CD4-positive, alpha-beta T cell (primary cell): ENCODE measurements at places on chromosomes 16 and 17. TPM values are rescaled to one million over a fixed set of nuclear protein-coding genes. Genes with fewer than 3 reads are reported as not detected.
A peak's percentile ranks its signal among the peaks of the same experiment; 100 is the strongest.

Gene SCARF1
- total RNA-seq, result 0.41 TPM

DNA sequence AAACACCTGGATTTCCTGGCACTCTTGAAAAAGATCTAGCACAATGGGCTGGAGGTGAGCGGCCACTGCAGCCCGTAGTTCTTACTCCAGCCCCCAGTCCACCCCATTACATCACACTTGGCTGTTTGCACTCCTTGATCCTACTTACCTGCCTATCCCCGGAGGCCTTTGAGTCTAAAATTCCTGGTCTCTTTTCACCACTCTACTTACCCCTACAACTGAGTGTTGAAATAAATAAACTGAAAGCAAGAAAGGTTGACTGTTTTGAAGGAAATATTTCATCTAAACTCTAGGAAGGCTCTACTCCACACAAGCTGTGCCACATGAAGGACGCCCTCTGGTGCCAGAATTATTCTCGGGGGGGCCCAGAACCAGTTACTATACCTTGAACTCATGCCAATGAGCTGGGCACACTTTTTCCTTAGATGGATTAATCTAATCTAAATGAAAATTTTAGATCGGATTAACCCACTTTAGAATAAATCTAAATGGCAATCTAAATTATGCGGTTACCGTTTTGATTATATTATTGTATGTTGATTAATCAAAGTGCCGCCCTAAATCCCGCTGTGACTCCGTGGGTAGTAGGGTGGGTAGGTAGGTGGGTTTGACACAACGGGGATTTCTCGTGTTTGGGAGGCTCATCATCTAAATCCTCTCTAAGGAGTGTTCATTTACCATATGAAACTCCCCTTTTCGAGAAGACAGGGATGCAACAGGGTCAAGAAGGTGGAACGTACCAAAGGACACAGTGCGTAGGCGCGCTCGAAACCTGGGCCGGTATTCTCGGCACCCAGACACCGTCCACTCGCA lies 651 bp upstream of the EIF1 start:
- DNase-seq, result peak; percentile 49

Gene VTN
- total RNA-seq, result 0.17 TPM

DNA sequence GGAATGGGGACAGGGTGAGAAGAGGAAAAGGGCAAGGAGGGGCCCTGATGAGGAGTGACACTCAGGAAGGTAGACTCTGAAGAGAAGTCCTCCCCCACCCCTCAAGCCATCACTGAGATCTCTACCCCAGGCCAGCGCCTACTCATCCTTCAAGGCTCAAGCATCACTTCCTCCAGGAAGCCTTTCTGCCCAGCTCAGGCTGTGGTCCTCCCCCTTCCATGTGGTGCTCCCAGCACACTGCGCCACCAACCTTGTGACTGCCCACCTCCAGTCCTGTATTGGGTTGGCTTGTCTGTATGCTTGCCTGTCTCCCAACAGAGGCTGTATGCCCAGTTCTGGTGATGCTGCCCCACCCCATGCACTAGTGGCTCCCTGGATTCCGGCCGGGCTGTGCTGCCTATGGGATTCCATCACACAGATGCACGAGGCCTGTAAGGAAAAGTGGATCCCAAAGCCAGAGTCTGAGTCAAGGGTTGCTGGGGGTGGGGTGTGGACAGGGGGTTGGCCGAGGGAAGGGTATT lies 19.8 kb upstream of the ZFP90 start:
- no peak for DNase-seq

DNA sequence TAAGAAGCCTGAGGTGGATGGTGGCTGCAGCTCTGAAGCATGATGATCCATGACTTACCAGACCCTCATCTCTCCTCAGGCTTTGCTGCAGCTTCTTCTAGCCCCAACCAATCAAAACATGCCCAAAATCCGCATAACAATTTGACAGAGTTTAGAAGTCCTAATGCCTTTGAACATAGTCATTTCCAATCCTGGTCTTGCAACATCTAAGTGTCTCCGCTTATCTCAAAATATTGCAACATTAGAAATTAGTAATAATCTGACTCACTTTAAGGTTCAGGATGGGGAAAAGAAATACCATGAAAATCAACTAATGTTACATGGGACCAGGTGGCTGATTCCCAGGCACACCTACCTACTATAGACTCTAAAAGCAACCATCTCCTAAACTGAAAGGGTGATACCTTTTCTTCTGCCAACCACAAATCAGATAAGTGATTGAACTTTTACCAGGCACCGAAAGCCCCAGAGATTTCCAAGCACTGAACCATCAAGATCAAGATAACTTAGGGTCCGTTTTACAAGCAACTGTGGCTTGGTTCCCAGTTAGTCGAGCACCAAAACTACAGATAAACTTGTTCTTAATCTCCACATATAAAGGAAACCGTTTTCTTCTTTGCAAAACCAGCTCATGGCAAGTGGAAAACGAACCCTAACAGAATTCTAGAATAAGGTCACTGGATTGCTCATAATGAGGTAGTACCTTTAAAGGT lies 14.0 kb downstream of the ERN1 start:
- DNase-seq, result no peak

GRCh38 chr17:43552229-43552837 lies 6.2 kb upstream of the ETV4 start:
- no peak for DNase-seq

Gene ARL5C
- not detected for total RNA-seq

- DNase-seq, result no peak
These were observed 16.7 kb upstream of the SYT17 start for GRCh38 chr16:19151310-19151709.

DNA sequence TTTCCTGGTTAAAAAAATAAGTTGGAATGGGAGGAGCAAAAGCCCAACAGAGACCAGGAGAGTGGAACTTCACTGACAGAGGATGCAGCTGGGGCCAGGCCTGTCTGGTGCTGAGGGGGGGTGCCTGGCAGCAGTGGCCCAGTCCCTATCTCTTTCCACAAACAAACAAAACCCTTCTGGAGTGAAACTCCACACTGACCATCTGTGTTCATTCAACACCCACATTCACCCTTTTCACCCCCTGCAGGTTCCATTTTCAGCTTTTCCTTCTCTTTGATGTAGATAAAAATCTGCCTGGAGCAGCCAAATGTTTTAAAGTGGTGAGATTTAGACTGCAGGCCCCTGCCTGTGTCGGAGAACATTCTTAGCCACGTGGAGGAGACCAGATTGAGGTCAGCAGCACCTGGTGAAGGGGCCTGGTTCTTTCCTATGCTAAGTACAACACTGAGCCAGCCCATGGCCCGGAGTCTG lies 161.4 kb upstream of the CDH11 start:
- DNase-seq, result no peak

DNA sequence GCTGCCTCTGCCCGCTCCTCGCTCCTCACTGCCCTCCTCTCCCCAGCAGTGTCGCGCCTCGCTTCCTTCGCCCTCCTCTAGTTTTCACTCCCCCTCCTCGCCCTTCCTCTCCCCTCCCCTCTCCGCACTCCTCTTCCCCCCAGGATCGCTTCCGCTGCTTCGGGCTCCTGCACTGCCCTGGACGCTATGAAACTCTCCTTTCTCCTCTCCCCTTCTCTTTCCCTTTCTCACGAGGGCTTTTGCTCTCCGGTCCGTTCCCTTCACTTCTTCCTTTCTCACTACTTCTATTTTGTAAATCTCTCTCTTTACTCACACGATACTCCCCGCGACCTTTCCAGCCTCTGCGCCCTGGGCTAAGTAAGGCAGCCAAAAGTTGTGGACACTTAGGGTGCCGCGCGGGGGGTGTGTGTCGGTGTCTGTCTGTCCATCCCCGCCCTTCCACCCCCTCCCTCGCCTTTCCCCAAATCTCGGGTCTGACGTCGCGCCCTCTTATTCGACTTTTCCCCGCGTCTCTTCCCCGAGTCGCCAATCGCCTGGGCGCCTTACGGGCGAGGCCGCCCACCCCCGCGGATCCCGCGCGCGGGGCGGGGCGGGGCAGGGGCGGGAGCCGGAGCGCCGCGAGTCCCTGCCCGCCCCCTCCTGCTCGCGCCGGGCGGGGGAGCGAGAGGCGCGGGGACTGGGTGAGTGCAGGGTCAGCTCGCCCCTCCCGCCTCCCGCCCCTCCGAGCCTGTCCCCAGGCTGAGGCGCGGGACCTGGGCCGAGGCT lies at the start of gene IRX3:
Gene IRX3 (minus strand): TSS at position 422 of the 765 bp plus-strand sequence. CDS start 737 bp downstream, outside the sequence.
- no peak for DNase-seq

DNA sequence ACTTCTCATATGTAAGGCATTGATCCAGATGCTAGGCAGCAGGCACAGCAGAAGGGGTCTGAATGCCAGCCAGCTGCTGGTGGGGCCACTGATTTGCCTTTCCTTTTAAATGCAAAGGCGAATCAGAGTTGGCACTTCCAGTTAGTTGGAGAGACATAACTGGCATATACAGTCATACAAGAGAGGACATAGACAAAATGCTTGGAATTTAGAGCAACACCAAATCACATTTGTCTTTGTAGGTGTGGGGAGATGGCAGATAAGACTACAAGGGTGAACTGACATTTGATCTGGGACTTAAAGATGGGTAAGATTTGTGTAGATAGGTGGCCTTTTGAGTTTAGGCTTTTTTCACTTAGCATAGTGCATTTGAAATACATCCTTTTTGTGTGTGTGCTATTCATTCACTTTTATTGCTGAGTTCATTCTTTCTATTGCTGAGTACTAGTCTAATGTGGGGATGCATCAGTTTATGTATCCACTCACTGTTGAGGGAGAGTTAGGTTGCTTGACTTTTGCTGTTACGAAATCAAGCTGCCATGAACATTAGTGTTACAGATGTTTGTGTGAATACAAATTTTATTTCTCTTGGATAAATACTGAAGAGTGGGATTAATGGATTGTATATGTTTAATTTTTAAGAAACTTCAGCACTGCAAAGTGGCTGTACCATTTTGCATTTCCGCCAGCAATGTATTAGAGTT lies 74.1 kb downstream of the SPECC1 start:
- DNase-seq, result no peak

DNA sequence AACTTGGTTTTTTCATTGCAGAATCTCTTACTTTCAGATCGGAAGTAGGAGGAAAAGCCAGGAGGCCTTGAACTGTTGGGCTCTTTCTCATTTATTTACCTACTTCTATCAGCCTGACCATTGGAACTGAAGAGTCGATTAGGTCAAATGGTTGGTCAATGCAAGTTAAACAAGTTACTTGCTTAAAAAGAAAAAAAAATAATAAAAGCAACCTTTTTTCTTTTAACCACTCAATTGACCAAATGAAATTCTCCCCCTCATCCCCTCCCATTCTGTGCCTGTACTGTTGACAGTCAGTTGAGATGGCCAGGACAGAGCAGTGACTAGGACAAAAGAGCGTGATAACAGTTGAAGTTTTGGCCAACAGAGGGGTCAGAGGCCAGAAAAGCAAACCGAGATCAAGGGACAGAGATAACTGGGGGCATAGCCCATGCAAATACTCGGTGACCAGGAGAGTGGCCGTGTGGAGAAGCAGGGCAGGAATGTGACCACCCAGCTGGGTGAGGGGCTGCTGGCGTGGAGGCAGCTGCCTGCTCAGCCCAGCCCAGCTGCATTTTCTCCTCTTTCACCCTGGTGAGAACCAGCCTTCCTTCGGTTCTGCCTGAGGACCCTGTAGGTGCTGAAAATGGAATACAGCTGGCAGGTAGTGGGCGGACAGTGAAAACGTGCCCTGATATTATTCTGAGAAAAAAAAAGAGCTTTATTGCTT lies 72.2 kb downstream of the HS3ST3B1 start:
- DNase-seq, result no peak

- no peak for DNase-seq
These were observed 23.3 kb downstream of the WIPI1 start for GRCh38 chr17:68433911-68434508.

Gene COPS3
- 73.1 TPM for total RNA-seq

GRCh38 chr17:13584701-13585080 lies 17.0 kb downstream of the HS3ST3A1 start:
- no peak for DNase-seq

- DNase-seq, result no peak
These were observed 19.1 kb upstream of the KPNB1 start for GRCh38 chr17:47630614-47631013.

GRCh38 chr16:47079860-47080259 lies 63.9 kb downstream of the NETO2 start:
- DNase-seq, result no peak

DNA sequence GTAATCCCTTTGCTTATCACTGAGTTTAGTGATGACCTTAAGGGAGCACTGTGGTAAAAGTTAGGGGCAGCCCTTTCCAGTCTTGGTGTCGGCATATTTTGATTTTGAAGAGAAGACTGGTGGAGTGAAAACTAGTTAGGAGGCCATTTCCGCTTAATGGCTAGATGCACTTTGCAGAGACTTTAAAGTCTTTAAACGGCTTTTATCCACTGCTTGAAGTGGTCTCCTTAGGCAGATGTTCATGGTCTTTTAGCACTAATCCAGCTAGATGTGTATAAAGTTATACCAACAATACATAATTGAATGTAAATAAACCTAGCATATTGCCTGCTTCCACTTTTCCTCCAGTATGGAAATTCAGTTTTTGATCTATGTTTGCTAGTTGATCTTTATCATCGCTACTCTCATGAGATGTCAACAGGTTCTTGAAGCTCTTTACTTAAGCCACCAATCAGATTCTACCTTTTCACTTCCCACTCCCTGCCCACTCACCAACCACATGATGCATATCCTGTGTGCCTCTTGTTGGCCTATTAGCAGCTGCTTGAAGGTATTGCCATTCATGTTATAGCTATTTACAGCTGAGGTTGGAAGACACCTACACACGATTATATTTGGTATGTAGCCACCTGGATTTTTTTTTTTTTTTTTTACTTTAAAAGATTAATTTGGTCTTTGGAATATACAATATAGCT lies 132.0 kb downstream of the NLK start:
- no peak for DNase-seq

Gene PTX4
- not detected for total RNA-seq

- no peak for DNase-seq
These were observed 35.0 kb downstream of the ENGASE start for GRCh38 chr17:79109584-79109983.

DNA sequence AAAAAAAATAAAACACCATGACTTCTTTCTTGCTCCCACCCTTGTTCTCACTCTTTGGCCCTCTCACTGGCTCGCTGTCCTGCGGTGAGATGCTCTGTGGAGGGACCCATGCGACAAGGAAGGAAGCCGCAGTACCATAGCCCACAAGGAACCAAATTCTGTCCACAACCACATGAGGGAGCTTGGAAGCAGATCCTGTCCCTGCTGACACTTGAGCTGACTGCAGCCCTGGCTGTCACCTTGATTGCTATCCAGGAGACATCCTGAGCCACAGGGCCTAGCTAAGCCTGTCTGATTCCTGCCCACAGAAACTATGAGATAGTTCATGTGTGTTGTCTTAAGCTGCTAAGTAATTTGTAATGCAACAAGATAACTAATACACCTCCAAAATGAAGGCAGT lies 4.8 kb upstream of the MT2A start:
- no peak for DNase-seq

DNA sequence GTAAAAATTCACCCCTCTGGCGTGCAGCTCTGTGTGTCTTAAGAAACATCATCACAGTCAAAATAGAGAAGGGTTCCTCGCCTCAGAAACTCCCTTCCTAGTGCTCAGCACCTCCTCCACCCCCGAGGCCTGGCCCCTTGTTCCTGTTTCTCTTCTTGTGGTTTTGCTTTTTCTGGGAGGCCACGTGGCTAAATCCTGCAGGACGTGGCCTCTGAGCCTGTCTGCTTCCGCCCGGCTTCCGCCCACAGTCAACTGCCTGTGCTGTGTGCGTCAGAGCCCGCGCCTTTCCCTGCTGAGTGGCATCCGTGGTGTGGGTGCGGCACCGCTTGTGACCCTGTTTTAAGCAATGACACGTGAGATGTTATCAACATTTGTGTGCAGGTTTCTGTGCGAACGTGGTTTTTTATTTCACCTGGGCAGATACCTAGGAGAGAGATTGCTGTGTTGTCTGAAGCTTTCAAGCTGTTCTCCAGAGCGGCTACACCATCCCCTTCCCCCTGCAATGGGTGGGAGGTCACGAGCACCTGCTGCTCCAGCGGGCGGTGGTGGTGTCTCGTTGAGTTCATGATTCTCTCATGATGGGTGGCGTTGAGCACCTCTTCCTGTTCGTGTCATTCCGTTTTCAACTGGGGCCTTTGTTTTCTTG lies 21.7 kb downstream of the ACSF3 start:
- DNase-seq, result no peak

Gene RND2
- total RNA-seq, result 0.27 TPM
